ENCODE measurements at places on chromosomes 4 and X.
A peak's percentile ranks its signal among the peaks of the same experiment; 100 is the strongest.

GRCh38 chrX:104806346-104806745 lies 240.3 kb downstream of the IL1RAPL2 start:
- DNase-seq: no peak

DNA sequence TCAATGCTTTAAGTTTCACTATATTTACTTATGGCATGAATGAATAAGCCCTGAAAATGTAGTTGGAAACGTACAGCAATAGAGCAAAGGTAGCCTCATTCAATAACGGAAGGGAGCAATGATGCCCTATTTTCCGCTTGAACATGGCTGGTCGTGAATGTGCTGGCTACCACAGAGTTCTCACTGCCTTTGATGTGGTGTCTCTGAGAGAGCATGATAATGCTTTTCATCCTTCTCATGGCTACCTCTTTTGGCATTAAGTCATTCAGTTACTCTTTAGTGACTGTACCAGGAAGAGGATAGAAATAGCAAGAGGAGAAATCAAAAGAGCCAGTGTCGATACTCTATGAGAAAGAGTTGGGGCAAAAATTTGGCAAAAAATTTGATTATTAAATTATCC lies 308.0 kb downstream of the PPP3CA start:
- no peak for DNase-seq

DNA sequence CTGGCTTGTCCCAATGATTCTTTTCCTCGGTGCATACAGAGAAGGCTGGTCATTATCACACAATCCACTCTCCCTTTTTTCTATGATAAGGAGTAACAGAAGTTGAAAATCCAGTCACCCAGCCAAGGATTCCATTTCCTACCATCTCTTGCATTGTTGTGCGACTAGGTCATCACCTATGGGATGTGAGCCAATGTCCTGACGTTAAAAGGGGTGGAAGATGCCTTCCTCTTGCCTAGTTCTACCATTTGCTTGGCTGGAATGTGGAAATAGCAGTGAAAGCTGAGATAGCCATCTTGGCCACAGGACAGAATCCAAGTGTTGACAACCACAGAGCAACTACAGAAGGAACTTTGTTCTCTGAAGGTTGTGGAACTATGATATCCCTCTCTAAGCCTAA lies 132.2 kb upstream of the KIT start:
- DNase-seq: no peak

GRCh38 chr4:10456595-10457254 lies 501 bp downstream of the ZNF518B start:
- DNase-seq: peak; percentile 1

DNA sequence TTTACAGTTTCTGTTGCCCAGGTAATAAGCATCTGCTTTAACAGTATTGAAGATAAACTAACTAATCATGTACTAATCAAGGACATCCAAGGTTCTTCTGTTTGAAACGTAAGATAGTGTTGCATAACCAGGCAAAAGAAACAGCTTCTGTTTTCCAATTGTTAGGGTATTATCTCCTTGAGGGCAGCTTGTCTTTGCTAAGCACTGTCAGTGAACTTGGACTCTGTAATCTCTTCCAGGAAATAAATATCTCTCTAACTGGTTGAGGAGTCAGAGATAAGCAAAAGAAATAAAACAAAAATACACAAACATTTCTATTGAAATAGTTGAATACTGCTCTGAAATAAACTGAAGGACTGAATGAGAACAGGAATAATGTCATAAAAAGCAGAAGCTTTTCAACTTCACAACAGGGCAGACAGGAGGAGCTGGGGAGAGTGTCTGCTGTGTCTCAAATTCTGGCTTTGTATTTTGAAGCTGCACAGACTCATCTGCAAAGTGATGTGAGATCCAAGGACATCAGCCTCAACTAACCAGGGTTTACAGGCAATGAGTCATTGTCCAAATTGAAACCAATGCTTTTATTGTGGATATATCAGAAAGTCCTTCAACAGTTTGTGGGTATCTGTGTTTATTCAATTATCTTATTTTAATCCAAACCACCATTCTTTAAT lies 1253.0 kb upstream of the PCDH7 start:
- DNase-seq: peak; percentile 25

- peak; percentile 12 for DNase-seq
These were observed 194.2 kb downstream of the MAD2L1 start for GRCh38 chr4:119872371-119873016.

DNA sequence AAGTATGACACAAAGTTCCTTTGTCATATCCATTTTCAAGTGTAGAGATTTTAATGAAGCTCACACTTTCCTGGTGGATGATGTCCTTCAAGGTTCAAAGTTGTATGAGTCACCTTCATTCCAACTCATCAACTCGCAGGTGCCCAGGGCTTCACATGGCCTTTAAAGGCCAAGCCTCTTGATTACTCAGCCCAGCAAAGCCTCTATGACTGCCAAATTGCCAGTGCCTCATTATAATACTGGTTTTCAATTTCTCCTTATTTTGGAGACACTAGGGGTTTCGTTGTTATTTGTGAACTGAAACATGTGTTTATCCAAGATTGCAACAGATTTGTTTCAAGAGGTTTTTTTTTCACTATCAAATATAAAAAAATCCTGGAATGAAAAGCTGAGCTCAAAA lies 45.9 kb upstream of the PPP3CA start:
- no peak for DNase-seq

DNA sequence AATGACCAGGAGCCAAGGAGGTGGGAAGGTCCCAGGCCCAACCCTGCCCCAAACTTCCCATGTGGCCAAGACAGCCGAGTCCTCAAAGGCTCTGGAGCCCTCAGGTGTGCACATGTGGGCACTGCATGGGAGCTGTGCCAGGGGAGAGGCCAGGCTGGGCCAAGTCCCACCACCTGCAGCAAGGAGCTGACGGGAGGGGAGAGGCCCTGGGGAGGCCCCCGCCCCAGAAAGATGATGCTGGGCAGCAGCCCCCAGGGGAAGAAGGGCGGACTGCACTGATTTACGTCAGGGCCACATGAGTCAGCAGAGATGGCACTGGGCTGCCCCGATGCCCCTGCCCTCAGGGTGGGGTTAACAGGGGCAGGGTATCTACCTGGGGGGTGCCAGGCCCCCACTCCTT lies 1.4 kb downstream of the L1CAM start:
- DNase-seq: peak; percentile 54

DNA sequence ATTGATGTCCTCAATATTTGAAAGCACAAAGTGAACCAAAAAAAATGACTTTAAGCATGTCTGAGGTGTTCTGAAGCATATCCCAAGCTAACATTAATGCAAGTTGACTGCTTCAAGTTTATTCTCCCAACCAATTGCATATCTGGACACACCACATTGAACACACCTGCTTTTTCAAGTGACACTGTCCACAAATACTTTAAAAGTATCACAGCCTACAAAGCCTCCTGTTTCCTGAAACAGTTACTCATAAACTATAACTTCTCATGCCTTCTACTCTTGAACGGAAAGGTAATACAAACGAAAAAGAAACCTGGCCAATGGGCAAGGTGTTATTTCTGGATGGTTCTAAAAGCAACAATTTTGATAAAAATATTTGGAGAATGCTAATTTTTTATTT lies 1.1 kb downstream of the CDKL2 start:
- no peak for DNase-seq

DNA sequence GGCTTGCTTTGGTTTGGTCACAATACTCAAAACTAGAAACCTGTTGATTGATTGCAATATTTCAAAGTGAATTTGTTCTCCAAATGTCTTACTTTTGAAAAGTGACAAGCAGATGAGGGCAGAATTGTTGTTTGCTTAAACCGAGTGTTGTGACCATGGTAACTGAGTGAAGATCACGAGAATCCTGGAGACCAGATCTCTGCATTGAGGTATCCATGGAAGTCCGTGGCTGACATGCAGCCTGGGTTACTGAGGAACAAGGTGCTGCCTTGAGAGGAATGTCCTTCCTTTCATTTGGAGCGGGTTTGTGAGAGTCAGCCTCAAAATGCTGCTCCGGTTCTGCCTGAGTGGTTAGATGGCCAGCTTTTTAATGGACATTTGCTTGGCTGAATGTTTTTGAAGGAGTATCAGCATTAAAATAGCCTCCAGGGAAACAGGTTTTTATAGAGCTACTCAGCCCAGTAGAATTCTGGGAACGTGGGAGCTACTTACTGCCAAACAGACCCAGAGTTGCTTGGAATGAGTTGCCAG lies 31.3 kb downstream of the NYX start:
- no peak for DNase-seq

DNA sequence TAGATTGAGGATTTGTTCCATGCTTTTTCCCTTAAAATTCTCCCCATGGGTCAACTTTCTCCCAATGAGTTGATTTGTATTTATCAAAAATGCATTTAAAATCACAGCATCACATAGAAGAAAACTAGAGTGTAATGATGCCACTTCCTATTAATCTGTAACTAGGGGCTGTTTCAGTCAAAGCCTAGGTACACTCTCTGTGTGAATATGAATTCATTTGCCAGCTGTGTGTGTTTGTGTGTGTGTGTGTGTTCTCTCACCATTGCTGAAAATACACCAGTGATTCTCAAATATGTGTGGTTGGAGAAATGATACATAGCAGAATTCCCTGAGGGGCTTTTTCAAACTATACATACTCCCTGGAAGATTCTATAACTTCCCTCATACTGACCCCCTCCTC lies 546.5 kb downstream of the KLHL13 start:
- no peak for DNase-seq

DNA sequence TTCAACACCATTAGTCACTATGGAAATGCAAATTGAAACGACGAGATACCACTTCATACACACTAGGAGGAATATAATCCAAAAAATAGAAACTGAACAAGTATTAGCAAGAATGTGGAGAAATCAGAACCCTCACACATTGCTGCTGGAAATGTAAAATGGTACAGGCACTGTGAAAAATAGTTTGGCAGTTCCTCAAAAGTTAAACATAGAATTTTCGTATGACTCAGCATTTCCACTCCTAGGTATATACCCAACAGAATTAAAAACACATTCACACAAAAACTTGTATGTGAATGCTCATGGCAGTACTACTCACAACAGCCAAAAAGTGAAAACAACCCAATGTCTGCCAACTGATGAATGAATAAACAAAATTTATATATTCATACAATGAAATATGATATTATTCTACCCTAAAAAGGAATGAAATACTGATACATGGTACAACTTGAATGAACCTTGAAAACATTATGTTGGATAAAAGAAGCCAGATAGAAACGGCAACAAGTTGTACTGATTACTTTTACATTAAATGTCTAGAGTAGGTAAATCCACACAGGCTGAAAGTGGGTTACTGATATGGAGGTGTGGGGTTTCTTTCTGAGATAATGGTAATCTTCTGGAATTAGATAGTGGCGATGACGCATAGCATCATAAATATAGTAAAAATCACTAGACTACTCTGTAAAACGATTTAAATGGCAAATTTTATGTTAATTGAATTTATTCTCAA lies 22.3 kb downstream of the TEC start:
- DNase-seq: no peak

- no peak for DNase-seq
These were observed 58.2 kb upstream of the DYNLT3 start for GRCh38 chrX:37905436-37906147.

GRCh38 chr4:156931267-156931666 lies 40.3 kb downstream of the PDGFC start:
- DNase-seq: no peak

DNA sequence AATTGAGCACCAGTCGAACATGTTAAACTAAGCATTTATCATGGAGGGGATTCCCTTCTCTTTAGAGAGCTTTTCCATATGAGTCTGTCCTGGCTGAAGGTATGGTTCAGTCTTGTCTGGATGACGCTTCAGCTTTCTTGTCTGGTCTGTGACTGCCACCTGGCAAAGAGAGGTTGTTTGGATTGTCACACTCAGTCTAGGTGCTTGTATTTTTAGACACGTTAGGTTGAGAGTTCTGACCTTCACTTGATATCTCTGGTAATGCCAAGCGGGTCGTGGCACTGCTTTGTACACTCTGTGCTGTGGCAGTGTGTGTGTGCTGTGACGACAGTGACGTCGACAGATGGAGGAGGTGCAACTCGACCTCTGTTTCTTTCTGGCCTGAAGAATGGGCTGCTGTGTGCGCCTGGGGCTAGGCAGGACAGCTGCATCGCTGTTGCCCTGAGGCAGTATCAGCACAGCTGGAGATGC lies 12.6 kb downstream of the NOCT start:
- peak; percentile 3 for DNase-seq

DNA sequence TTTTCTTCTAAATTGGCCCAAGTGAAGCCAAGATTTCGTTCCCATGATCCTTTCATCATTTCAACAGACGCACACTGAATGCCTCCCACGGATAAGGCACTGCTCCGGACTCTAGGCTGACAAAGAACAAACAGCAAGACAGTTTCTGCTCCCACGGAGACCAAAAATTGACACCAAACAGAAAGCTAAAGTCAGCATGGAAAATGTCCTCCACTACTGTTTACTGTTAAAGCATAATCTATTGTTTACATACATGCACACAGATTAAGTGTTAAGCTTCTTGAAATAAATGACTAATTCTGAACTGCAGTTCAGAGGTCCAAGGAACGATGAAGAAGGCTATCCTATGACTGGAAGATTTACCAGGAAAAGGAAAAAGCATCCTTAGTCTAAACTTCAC lies 199.6 kb downstream of the AASDH start:
- peak; percentile 19 for DNase-seq

DNA sequence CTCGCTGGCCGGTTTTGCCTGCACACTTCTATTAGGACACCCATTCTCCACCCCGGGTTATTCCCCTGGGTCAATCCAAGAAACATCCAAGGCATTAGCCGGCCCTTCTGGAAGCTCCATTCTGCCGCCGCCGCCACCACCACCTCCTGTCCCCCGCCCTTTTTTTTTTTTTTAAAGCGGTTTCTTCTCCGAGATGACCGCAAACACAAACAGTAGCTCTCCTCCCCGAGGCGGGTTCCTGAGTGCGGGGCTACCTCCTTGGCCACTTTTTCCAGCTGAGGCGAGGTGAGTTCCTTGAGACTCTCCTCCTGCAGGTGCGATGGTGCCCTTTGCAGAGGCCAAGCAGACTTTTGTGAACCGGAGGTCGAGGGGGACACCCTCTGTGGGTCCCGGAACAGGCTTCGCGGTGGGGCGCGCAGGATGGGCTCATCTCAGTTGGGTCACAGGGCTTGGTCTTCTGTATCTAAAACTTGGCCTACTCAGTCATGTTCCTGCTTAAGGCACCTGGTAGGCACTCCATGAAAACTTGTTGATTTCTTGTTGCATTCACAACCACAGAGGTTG lies 930 bp downstream of the NWD2 start:
- DNase-seq: peak; percentile 37

- DNase-seq: no peak
These were observed 50.2 kb upstream of the BCOR start for GRCh38 chrX:40147971-40148370.

GRCh38 chrX:103382877-103383276 lies 6.5 kb downstream of the BEX3 start:
- DNase-seq: no peak
